Stimulated activated CD4-positive, alpha-beta T cell treated with anti-CD3 and anti-CD28 coated beads, TNF-alpha, amount 100 ng/mL, for 48 hours (primary cell): ENCODE measurements at places on chromosomes 11 and 22.
A peak's percentile ranks its signal among the peaks of the same experiment; 100 is the strongest.

DNA sequence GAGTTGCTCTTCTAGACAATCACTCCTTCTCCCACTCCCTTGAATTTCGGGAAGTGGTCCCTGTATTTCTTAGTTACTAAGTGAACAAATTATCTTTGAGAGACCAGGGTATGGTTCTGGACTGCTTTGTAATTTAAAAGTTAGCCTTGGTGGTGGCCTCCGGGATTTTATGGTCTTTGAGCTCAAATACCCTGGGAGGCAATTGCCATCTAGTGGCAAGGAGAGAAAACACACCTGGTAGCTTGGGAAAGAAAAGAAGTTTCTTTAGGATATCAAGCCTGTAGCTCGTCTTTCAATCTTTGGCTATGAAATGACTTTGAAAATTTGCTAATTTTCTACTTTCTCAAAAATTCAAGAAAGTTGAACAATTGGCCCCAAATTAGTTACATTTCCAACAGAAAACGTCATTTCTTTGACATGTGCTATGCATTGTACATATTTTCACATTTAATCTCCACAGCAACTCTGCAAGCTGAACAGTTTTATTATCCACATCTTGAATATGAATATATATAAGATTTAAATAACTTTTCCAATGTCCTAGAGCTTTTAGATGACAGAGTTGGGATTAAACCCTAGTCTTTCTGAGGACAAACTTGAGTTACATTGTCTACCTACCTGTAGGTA lies 39.1 kb downstream of the MMP27 start:
- no peak for DNase-seq

GRCh38 chr11:125090816-125091215 lies 20.6 kb downstream of the TMEM218 start:
- no peak for DNase-seq

DNA sequence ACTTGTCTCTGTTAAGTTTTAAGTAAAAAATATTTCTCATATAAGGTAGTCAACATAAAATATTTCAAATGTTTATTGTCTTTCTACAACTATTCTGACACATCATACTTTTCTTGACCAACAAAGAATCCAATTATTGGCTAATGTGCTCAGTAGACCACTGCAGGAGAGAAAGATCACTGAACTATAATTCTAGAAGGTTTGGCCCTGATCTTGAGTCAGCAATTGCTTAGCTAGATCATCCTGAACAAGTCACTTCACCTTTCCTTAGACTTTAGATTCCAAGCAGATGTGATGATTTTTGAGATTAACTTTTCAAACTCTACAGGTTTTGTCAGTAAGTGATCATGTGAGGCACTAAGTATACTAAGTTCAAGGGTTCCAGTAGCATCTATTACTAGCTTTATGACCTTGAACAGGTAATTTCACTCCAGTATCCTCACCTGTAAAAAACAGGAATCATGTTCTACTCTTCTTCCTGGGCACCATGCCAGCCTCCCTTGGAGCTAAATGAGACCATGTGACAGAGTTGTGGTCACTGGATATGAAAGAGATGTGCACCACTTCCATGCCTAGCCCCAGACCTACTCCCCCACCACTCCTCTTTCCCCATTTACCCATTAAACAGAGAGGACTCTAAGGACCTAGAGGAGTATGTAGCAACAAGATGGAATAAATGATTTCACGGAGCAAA lies 17.3 kb downstream of the PGM2L1 start:
- DNase-seq: no peak

DNA sequence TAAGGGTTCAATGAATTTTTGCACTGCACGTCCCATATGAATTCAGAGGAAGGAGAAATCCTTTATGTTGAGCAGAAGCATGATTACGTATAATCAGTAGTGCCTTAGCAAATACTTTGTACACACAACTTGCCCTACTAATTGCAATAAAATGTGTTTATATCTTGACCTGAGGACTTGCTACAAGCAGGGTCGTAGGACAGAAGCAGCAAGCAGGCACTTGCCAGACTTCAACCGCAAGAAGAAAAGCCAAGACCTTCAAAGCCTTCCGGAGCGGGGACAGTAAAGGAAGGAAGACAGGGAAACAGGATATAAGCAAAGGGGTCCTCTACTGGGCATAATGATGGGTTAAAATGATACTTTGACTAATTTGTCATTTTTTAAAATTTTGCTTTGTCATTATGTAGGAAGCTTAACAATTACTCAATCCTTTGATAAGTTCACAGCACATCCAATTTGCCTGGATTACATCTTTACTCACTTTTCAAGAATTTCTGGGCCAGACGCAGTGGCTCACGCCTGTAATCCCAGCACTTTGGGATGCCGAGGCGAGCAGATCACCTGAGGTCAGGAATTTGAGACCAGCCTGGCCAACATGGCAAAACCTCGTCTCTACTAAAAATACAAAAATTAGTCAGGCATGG lies 23.2 kb upstream of the UBASH3B start:
- DNase-seq: no peak

GRCh38 chr11:107744736-107745135 lies 32.9 kb upstream of the SLN start:
- DNase-seq: no peak

DNA sequence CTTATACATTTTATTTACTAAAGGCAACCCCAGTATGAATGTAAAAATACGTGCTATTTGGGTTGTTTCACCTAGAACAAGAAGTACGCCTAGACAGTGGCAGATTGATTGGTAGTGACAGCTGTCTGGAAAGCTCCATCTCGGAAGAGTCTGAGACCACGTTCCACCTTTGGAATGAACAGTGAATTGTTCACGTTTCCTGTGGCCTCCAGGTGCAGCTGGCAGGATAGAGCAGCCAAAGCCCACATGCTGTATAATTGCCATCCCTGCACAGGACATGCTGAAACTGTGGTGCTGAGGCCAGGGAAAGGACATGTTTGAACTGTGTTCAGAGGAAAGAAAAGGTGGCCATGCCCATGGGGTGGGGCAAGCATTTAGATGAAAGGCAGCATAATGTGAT lies 218.7 kb upstream of the MTNR1B start:
- no peak for DNase-seq

DNA sequence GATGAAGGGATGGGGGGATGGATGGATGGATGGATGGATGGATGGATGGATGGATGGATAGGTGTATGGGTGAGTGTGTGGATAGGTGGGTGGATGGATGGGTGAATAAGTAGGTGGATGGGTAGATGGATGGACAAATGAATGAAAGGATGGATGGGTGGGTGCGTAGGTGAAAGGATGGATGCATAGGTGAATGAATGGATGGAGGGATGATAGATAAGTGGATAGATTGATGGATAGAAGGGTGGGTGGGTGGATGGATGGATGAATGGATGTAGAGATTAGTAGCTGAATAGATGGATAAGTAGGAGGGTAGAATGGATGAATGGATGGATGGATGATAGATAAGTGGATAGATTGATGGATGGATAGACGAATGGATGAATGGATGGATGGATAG lies 152.7 kb downstream of the MN1 start:
- DNase-seq: no peak

DNA sequence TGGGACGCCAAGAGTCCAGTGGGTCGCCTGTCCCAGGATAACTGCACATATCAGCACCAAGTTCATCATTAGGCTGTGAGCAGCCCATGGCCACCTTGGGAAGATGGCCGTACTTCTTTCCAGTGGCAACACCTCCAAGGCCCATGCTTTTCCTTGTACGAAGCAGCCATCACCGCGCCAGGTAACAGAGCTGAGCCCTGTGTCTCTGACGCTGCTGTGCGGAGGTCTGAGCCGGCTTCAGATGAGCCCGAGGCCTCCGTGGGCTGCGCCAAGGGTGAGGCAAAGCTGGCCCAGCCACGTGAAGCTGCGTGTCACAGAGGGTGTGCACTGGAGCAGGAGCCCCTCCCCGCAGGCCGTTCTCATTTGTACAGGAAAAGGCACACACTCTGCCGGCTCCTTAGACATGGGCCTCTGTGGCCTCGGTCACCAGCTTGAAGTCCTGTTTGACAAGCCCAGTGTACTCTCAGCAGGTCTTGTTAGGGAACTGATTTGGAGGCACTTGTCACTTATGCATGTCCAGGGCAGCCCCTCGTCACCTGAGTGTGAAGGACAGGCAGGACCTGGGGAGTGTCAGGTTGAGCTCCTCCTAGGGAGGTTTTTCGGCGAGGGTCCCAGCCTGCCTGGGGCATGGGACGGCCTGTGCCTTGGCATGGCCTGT lies 401.5 kb downstream of the TBC1D22A start:
- DNase-seq: no peak

DNA sequence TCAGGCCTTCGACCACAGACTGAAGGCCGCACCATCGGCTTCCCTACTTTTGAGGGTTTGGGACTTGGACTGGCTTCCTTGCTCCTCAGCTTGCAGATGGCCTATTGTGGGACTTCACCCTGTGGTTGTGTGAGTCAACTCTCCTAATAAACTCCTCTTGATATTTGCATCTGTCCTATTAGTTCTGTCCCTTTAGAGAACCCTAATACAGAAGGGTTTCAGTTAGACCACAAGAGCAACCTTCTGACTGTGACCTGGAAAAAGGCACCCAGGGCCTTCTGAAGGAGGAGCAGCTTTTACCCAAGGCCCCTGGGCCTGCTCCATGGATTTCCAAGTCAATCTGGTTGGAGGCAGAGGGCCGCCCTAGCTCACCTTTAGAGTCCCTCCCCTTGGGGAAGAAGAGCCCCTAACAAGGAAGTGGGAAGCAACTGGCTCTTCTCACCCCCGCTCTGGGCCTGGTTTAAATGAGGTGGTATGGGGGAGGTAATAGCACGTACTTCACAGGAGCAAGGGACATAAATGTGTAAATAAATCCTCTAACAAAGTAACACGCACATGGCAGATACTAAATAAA lies 11.2 kb upstream of the CHST1 start:
- DNase-seq: no peak

GRCh38 chr22:32444068-32444467 lies 20.2 kb downstream of the BPIFC start:
- peak; percentile 1 for DNase-seq

DNA sequence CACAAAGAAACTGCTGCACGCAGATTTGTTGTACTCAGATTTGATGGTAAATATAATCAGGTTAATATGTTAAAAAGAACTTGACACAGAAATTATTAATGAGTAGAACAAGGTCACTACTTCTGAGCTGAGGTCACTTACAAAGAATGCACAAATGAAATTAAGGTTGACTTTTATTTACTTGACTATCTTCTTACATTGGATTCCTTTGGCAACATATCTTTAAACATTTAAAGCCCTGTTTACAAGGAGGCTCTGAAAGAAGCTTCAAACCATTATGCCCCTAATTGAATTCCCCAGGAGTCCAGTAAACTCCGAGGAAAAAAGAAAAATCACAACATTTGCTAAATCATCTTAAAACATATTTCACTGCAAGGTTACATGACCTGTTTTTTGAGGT lies 245.5 kb downstream of the SOX6 start:
- no peak for DNase-seq

GRCh38 chr11:10893714-10894151 lies 35.9 kb upstream of the ZBED5 start:
- no peak for DNase-seq

DNA sequence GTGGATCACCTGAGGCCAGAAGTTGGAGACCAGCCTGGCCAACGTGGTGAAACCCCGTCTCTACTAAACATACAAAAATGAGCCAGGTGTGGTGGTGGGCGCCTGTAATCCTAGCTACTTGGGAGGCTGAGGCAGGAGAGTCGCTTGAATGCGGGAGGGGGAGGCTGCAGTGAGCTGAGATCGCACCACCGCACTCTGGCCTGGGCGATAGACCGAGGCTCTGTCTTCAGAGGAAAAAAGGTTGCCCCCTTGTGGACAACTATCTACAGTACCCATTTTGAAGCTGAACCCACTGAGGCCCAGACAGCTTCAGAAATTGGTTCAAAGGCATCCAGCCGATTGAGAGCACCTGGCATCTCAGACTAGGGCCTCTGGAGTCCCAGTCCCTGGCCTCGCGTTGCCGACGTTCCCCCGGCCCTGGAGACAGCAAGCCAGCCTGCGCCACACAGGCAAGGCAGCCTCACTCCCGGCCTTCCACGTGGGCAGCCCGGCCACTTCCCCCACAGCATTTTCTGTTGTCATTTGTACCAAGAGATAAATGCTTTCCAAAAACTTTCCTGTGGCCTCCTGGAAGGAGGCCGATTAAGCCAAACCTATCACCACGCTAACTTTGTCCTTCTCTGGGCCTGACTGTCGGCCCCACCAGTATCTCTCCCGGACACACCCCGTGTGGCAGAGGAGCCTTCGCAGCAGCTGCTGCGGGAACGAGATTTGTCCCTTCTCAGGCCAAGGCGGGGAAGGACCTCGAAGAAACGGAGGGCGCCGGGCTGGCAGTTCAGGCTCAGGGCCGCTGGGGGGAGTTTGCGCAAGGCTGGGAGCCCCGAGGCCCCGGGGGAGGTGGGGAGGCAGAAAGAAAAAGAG lies 82.8 kb downstream of the FLI1 start:
- DNase-seq: peak; percentile 38
